Caki2 (cell line): ENCODE measurements at places on chromosomes 6 and 20. TPM values are rescaled to one million over a fixed set of nuclear protein-coding genes. Genes with fewer than 3 reads are reported as not detected.

Gene ZNF337
- total RNA-seq, result 12.2 and 23.3 TPM in 2 replicates

Gene ENPP4
- total RNA-seq, result 2.3 TPM in 2 replicates

Gene PLCB4
- total RNA-seq, result 10.0 and 28.0 TPM in 2 replicates

Gene MAS1
- total RNA-seq, result not detected in 2 replicates

Gene PLG
- not detected in 2 replicates for total RNA-seq

Gene FOXP4
- 0.03 and 1.6 TPM in 2 replicates for total RNA-seq

Gene IL20RA
- total RNA-seq, result not detected in 2 replicates

DNA sequence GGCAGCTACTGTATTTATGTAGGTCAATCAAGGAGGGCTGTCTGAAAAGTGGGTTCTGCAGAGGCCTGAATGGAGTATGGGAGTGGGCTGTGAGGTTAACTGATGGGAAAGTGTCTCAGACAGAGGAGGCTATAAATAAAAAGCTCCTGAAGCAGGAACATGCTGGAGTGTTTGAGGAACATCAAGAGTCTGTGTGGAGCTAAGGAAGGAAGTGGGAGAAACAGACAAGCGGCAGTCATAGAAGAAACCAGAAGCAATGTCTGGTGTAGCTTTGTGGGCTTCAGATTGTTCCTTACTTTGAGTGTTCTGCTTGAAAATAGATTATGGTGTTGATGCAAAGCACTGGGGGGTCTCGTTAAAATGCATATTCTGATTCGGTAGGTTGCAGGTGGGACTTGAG is 101.5 kb upstream of the OGFRL1 start:
- DNase-seq, result no peak

DNA sequence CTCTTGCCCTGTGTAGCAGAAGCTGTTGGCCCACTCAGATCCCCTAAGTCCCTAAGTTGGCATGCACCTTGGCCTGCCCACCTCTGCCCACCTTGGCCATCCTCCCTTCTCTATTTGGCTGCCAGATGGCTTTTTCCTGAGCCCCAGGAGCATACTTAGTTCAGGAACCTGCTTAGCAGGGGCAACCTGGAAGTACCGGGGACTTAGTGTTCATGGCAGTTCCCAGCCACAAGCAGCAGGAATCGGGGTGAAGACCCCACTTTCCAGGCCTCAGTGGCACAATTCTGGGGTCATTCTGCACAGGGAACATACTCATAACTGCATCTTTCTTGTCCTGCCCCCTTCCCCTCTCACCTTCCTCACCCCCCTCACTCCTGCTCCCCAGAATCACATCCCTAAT is 158.0 kb upstream of the PMEPA1 start:
- no peak for DNase-seq

DNA sequence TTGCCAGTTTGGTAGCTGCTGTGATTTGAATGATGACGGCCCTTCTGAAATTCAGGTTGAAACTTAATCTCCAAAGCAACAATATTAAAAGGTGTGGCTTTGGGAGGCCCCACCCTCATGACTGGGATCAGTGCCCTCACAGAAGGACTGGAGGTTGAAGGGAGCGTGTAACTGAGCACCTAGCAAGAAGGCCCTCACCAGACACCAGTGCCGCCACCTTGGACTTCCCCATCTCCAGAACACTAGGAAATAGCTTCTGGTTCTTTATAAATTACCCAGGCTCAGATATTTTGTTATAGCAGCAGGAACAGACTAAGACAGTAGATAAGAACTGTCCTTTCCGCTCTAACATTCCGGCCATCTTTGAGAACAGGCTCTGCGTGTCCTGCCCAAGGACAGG is 243.1 kb downstream of the DLL1 start:
- no peak for DNase-seq

- no peak for DNase-seq
Measured at GRCh38 chr6:90403489-90404381, 107.1 kb upstream of the BACH2 start.

- DNase-seq, result no peak
Measured at GRCh38 chr6:4864519-4864918, 88.3 kb downstream of the CDYL start.

DNA sequence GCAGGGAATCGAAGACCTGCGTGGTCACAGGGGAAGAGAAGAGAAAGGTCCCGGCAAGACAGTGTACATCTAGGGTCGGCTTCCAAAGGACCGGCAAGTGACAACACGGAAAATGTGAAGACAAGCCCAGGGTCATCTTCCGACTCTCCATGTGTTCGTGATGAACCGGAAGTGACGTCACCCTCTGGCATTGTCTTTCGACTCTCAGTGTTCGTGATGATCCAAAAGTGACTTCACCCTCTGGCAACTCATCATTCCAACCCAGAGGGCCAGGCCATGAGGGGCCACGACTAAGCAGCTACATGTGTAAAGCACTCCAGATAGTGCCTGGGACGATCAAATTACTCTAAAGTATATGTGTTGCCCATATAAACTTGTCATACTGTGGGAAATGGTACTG is 290.8 kb downstream of the THBS2 start:
- DNase-seq, result no peak

DNA sequence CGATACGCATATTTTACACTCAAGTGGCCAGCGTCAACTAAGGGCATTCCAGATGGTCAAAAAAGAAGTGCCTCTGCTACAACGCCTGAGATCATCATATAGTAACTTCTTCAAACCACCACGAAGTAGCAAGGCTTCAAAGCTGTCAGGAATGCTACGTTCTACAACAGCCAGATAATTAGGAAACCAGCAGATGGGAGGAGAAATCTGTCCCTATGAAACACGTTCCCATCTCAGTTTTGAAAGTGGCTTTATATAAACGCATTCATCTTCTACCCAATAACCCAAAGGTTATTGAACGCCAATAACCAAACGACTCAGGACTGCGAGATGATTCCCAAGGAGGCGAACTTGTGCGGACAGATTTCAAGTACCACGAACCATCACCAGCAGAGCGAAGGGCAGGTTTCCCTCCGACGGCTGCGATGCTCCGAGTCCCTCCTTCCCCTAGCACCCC is 1.2 kb downstream of the ABHD12 start:
- no peak for DNase-seq

GRCh38 chr20:3218307-3218988 is 9.2 kb downstream of the ITPA start:
- no peak for DNase-seq

- no peak for DNase-seq
Measured at GRCh38 chr20:59676851-59677182, 72.5 kb downstream of the PHACTR3 start.

- no peak for DNase-seq
Measured at GRCh38 chr6:83461438-83461837, 30.6 kb upstream of the ME1 start.

GRCh38 chr20:44218446-44218845 is 7.9 kb upstream of the OSER1 start:
- no peak for DNase-seq

GRCh38 chr6:77825204-77825603 is 172.4 kb downstream of the MEI4 start:
- DNase-seq, result no peak

- DNase-seq, result no peak
Measured at GRCh38 chr6:35790683-35791082, 6.4 kb downstream of the CLPS start.

DNA sequence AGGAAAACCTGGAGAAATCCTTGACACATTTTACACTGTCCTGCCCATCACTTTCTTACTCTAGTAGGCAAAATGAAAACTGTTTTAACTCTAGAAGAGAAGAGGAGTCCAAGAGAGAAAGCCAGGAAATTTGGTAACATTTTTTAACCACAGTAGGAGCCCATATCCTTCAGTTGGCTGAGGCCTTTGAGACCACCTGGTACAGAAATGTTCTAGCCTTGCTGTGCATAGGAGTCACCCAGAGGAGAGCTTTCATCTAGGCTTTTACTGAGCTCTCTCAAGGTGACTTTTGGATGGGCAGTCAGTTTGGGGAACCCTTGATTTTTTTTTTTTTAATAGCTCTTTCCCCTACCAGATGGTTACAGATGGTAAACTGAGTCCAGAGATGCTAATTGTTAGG is 25.0 kb downstream of the LRRN4 start:
- DNase-seq, result no peak

DNA sequence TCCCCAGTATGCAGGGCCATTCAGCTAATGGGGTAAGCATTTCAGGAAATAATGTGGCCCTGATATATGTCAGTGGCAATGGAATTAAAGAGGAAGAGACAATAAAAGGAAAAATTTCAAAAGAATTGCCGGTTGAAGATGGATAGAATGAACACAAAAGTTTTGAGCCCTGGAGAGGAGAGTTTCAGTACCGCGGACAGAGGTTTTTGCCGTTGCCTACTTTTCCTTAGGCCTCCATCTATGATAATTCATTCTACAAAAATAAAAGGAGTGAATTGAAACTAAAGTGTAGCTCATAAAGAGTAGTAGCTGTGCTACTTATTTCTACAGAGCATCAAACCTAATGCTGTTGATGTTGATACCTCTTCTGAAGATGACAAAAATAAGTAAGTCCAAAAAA is 140.7 kb downstream of the RNASET2 start:
- DNase-seq, result no peak

DNA sequence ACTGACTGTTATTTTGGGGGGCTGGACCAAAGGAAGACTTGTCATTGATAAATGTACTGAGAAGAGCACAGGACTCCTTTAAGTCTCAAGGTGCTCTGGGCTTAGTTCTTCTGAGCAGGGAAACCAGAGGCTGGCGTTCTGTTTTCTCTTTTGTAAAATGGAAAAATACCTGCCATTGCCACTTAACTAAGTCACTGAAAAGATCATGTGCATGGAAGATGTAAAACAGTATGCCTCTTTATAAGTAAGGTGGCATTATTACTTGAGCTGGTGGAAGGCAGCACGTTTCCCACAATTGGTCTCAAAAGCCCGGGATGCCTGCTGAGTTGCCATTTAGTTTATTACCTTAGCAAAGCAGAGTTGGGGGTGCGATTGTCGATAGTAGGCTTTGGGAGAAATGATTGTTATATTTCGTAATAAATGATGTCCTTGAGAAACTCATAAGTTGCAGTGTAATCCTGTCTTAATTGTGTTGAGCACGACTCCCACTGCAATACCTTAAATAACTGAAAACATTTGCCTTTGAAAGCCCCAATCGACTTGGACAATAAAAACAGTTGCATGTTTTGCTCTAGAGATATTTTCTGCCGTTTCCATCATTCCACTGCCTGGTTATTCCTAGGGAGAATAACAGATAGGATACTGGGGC is 3.6 kb downstream of the JARID2 start:
- no peak for DNase-seq

- no peak for DNase-seq
Measured at GRCh38 chr20:60804240-60804917, 447.7 kb upstream of the CDH4 start.

- no peak for DNase-seq
Measured at GRCh38 chr6:37110500-37111461, 59.2 kb upstream of the PIM1 start.

GRCh38 chr20:1879369-1879768 is 15.8 kb upstream of the SIRPA start:
- DNase-seq, result no peak

- no peak for DNase-seq
Measured at GRCh38 chr20:37189416-37190016, 10.2 kb upstream of the MROH8 start.

DNA sequence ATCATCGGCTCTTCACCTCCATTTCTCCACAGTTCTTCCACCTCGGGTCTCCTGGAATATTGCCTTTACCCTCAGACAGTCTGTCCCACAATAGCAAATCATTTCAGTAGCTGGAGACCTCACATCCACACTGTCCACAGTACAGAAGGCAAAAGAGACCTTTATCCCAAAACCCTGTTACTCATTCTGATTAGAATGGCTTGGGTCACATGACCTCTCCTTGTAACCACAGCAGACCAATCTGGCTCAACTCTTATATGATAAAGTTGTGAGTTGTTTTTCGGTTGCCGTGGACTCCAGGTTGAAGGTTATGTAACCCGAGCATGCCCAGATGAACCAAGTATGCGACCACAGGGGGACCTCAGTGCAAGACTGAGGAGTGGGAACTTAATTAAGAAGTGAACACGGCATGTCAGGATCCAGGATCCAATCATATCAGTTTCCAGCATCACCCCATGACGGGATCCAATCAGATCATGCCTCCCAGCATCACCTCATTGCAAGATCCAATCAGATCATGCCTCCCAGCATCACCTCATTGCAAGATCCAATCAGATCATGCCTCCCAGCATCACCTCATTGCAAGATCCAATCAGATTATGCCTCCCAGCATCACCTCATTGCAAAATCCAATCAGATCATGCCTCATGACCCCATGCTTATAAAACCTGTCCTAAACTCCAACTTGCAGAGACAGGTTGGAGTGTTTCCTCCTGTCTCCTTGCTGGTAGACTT is 68.7 kb downstream of the LY86 start:
- no peak for DNase-seq

DNA sequence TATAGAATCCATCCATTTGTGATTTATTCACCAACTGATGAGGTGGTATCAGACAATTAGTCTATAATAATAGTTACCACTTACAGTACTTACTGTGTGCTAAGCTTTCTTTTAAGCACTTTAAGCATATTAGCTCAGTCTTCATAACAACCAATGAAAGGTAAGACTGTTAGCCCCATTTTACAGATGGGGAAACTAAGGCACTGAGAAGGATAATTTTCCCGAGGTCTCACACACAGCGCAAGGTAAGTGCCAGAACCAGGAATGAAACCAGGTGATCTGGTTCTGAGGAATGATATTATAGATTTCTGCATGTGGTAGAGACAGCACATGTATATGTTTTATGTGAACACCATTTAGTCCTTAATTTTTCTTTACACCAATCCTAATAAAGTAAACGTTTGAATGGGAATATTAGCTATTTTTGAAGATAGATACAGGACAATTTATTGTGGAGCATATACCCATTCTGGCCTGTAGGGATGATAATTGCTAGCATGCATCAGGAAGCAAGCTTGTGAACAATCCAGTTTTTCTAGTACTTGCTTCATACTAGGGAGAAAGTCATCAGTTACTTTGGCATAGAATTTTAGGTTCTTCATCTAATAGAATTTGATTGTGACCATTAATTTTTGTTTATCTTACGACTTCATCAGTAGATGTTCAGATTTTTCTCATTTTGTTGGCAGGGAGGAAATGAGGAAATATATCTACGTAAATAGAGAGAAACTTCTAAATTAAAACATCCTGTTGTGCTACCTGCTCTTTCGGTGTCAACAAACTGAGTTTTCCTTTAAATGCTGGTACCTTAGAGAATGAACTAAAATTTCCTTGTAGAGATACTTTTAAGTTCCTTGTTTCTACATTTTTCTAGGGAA is 3.0 kb downstream of the YWHAB start:
- DNase-seq, result no peak

GRCh38 chr6:15546591-15546990 is 116.2 kb downstream of the DTNBP1 start:
- DNase-seq, result no peak

GRCh38 chr6:136757150-136757549 is 35.1 kb downstream of the MAP3K5 start:
- no peak for DNase-seq

- no peak for DNase-seq
Measured at GRCh38 chr6:129701721-129702455, 8.1 kb downstream of the ARHGAP18 start.
